NCI-H1694 treated with DMSO at 0.1 percent for 48 hours (cell line): ENCODE measurements at places on chromosomes 2 and 18.

- DNase-seq = no peak
Measured at GRCh38 chr2:71071681-71072398, 3.4 kb downstream of the NAGK start.

- no peak for DNase-seq
Measured at GRCh38 chr2:46326231-46326980, 29.2 kb downstream of the EPAS1 start.

GRCh38 chr2:132733094-132733493 lies 63.1 kb upstream of the LYPD1 start:
- DNase-seq = no peak

- DNase-seq = no peak
Measured at GRCh38 chr2:67240507-67240906, 156.6 kb upstream of the ETAA1 start.

DNA sequence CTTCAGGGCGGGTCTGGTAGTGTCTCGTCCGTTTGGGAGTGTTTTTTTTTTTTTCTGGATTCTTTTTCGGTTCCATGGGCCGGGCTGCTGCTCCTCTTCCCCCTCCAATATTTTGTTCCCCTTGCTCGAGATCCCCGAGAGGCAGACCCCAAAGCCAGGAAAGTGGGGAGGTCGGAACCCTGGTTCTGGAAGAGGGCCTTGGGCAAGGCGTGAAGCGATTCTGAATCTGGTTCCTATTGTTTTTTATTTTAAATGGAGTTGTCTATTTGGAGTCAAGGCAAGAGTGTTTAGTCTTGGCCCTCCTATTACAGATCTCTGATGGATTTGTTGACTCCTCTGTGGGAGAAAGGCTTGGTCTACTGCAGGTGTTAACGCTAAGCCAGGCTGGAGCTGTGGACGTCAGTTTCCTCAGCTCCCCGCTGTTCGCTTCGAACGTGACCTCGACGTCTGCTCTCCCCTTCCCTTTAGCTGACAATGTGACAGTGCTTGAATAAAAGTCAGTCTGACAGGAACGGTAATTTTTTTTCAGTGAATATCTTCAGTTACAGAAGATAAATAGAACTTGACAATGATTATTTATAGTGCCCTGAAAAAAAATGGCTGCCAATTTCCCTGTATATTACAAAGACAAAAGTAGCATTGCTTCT lies 683 bp upstream of the DNAJC27 start:
- DNase-seq = peak; percentile 25

DNA sequence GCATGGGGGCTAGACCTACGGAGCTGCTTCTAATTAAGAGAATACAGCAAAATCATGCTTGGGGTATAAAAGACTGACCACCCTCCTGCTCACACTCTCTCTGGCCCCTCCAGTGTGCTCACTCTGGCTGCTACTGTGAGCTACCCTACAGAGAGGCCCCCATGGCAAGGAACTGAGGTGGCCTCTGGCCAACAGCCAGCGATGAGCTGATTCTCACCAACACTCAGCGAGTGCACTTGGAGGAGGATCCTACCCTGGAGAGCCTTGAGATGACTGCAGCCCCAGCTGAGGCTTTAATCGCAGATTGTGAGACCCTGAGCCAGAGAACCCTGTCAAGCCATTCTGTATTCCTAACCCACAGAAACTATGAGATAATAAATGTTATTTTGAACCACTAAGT lies 88.2 kb downstream of the GFPT1 start:
- DNase-seq = no peak

- no peak for DNase-seq
Measured at GRCh38 chr2:241201445-241202267, 13.2 kb downstream of the ANO7 start.
